Stimulated activated CD4-positive, alpha-beta T cell treated with anti-CD3 and anti-CD28 coated beads, Interleukin-2, amount 100 ng/mL, for 48 hours (primary cell): ENCODE measurements at places on chromosomes 5 and 9.

- no peak for DNase-seq
These were observed 11.6 kb upstream of the ASPN start for GRCh38 chr9:92493749-92494387.

DNA sequence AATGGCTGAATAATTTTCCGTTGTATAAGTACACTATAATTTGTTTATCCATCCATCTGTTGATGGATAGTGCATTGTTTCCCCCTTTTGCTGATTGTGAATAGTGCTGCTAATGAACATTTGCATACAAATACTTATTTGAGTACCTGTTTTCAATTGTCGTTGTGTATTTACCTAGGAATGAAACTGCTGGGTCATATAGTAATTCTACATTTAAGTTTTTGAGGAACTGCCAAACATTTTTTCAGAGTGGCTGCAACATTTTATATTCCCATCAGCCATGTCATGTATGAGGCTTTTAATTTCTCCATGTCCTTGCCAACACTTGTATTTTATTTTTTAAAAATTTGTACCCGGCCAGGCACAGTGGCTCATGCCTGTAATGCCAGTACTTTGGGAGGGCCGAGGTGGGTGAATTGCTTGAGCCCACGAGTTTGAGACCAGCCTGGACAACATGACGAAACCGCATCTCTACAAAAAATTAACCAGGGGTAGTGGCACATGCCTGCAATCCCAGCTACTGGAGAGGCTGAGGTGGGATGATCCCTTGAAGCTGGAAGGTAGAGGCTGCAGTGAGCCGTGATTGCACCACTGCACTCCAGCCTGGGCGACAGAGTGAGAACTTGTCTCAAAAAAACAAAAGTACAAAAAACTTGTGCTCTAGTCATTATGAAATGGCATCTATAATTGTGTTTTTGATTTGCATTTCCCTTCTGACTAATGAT lies 2.2 kb upstream of the ANXA6 start:
- no peak for DNase-seq

GRCh38 chr5:154221371-154221896 lies 30.9 kb downstream of the GALNT10 start:
- peak; percentile 39 for DNase-seq

- DNase-seq, result no peak
These were observed 217.2 kb downstream of the AGTPBP1 start for GRCh38 chr9:85524531-85524930.

DNA sequence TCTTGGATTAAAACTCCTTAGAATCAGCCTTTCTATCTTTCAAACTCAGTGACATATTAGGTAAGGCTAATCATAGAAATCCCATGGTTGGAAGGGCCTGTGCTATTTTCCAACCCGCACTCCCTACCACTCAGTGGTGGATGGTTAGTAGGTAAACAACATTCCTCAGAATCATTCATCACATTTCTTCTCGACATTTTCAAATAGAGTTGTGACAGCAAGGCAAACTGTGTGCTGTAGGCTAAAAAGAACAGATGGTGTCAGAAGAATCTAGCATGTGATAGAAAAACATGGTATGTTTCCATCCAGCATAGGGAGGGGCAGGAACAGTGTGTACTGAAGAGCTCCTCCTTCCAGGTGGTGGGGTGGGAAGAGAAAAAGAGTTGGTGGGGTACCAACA lies 227.3 kb upstream of the NMUR2 start:
- no peak for DNase-seq

GRCh38 chr5:54390015-54390414 lies 65.5 kb upstream of the HSPB3 start:
- DNase-seq, result no peak

DNA sequence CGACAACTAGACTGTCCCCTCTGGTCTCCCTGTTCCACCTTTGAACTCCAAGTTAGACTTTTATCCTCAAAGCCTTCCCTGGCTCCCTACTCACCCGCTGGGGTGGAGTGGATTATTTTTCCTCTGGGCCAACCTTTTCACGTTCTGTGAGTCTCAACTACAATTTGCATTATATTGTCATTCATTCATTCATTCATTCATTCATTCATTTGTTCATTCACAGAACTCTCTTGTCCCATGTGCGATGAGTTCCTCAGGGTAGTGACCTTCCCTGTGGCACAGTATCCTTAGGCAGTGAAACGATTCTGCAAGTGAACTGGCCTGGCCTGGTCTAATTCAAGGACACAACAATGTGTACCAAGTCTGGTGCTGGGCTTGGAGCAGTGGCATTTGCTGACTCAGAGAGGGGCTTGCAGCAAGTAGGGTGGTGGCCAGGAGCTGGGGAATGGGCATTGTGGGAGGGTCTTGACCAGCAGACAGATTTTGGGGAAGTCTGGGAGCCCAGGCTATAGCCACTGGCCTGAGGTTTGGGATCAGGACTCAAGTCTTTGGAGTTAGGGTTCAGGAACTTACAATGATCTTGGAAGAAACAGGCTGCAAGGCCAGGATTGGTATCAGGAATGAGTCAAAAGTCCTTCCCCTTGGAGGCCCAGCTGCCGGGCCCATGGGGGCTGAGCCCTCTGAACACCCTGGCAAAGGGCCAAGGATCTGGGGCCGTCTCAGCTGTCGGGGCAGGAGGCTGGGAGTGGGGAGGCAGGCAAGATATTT lies 37.2 kb upstream of the COL15A1 start:
- no peak for DNase-seq

DNA sequence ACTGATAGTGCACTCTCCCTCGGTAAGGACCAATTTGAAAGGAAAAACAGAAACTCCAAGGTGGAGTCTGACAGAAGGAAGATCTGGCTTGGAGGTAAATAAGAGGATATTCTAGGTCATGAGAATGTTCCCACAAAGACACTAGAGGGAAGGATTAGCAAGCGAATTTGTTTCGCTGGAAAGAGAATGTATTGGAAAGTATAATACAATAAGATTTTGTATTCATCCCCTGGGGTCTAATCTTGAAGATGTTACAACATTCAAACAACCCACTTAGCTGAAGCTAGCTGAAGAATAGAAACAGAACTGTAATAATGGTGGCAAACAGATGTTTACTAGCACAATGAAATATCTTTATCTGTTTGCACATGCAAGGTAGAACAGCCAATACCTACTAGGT lies 158.7 kb downstream of the GNAQ start:
- DNase-seq, result no peak

DNA sequence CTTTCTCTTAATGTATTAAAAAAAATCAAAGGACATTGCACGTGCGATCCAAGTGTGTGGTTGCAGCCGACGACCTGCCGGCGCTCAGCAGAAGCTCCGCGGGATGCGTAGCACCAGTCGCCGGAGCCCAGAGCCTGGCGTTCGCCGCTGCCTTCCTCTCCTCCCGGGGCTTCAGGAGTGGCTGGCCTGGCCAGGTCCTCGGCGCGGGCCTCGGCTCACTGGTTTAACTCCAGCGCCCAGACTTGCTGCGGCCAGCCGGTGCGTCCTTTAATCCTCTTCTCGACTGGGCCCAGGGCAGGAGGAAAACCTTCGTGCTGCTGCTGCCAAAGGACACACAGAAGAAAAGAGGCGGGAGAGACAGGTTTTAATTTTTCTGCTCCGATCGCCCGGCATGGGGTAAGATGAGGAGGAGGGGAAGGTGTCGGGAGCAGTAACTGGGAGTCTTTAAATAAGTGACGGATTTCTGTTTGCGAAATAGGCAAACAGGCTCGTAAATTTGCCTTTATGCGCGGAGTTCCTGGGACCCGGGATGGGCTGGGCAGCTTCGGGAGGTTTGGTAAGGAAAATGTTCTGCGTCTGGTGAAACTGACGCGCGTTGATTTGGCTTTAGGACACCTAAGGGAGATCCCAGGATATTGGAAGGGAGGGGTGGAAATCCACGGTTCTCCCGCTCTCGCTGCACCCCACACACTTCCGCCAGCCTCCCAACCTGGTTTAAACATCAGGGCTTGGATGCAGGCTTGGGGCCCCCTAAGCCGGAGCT lies 2.3 kb downstream of the HAND1 start:
- no peak for DNase-seq

- DNase-seq, result no peak
These were observed 22.5 kb downstream of the PAX5 start for GRCh38 chr9:37011530-37011929.

GRCh38 chr9:104386425-104387069 lies 117.5 kb upstream of the OR13F1 start:
- no peak for DNase-seq

- no peak for DNase-seq
These were observed 105.5 kb upstream of the LMX1B start for GRCh38 chr9:126508171-126508591.

- peak; percentile 35 for DNase-seq
These were observed 28.0 kb upstream of the ADAM19 start for GRCh38 chr5:157603333-157604190.

GRCh38 chr9:35436933-35437332 lies 53.0 kb upstream of the RUSC2 start:
- DNase-seq, result no peak

GRCh38 chr5:103397739-103398581 lies 139.4 kb downstream of the MACIR start:
- no peak for DNase-seq

- DNase-seq, result peak; percentile 26
These were observed 92.2 kb downstream of the DOCK8 start for GRCh38 chr9:306907-307306.

DNA sequence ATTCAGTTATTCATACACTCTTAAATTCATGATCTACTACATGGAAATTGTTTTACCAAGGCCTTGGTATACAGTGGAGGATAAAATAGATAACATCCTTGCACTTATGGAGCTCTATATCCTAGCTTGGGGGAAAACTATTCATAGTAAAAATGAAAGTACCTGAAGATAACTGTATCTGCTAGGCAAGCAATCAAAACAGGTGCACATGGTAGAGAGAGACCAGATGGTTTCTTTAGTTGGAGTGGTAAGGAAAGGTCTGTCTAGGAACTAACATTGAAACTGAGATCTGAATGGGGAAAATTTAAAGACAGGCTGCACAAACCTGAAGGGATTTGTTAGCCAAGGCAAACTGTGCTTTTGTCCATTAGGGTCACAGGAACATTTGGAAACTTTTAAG lies 11.1 kb upstream of the SLCO4C1 start:
- no peak for DNase-seq

DNA sequence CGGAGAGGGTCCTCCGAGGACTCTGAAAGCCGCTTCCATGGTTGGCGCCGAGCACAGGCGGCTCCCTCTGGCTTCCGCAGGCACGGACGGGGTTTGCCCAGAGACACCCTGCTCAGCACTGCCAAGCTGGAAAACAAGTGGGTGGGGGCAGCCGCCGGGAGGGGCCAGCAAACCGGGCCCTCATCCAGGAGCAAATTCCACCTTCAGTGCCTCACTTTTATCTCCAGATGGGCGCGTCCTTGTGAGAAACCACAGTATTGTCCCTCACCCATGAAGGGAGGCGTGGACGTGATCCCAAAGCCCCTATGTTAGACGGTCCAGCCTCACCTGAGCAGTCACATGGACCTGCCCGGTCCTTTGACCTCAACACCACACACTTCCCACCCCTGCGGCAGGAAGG lies 29.0 kb downstream of the MED10 start:
- no peak for DNase-seq

DNA sequence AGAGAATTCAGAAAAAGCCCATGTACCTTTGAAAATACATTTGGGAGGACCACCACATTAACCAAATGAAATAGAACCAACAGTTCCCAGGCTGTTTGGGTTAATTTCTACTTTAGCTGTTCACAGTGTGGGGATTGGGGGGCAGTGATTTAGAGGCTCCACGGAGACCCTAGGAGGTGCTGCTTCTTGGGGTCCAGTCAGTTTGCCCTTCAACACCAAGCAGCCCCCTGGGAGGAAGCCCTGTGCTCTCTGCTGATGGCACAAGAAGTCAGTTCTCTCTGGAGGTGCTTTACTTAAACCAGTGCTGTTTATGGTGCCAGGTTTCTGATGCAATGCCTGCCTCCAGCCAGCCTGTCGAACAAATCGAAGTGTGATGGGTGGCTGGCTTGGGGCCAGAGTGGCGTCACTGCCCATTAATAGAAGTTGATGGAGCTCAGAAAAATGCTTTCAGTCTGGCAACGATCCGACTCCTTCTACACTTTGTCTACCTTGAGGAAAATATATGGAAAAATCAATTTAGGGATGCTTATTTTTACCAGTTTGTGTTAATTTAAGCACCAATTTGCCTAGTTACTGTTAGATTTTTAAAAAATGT lies 134.0 kb downstream of the SNX18 start:
- no peak for DNase-seq

GRCh38 chr5:6222121-6222520 lies 156.2 kb downstream of the MED10 start:
- DNase-seq, result no peak

DNA sequence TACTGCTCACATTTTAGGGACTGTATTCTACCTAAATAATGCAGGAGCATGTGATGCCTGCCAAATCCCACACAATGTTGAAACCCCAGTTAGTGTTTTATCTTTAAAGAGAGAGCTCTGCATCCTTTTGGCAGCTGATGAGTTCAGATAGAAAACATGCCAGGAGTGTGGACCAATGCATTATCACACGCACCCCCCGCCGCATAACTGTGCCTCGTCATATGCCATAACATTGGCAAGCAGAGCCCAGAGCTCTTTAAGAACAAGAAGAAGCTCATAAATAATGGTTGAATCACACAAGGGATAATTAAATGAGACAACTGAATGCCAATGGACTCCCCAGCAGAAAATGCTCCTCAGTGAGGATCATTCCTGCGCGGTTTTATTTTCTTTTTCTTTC lies 52.8 kb upstream of the RORB start:
- DNase-seq, result no peak

GRCh38 chr5:40649463-40650030 lies 30.2 kb upstream of the PTGER4 start:
- DNase-seq, result no peak

DNA sequence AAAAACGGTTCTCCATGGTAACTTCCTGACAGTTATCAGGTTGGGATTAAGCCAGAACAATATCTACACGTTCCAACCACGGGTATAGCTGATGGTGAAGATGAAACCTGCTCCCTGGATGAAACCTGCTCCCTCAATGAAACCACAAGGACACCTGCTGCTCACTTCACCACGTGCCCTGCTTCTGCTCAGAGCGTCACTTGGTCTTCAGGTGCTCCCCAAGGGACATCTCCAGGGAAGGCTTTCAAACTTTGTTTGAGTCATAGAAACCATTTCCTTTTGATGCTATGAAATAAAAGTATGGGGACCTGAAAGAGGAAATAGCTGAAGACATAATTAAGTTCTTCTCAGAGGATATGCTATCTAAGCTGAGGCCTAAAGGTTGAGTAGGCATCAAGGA lies 242.4 kb downstream of the MED10 start:
- no peak for DNase-seq

DNA sequence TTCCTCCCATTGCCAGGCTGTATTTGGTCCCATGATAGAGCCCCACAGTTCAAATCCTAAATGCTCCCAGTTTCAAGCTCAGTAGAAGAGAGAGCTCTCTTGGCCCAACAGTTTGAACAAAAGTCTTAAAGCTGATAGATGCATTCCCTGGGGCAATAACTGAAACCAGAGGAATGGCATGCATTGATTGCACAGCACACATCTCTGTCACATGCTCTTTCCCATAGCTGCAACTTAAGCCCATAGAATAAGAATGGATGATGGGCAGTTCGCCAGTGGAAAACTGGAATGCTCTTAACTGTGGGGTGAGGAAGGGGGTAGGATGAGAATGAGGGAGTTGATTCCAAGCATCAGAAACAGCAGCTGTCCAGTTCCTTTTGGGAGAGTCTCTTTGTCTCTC lies 1942.4 kb upstream of the WWC1 start:
- no peak for DNase-seq

GRCh38 chr9:114153761-114154599 lies 1.4 kb upstream of the COL27A1 start:
- DNase-seq, result no peak

- DNase-seq, result no peak
These were observed 477.6 kb downstream of the TLE1 start for GRCh38 chr9:81211741-81212140.

- no peak for DNase-seq
These were observed 6.9 kb downstream of the TSC1 start for GRCh38 chr9:132937463-132937901.

GRCh38 chr9:128099932-128100491 lies 27.5 kb downstream of the PTGES2 start:
- no peak for DNase-seq
